ENCODE measurements at places on chromosomes 5 and 9. TPM values are rescaled to one million over a fixed set of nuclear protein-coding genes. Genes with fewer than 3 reads are reported as not detected.

The ZNF618 gene
- 1.3 TPM for total RNA-seq

The ZDHHC12 gene
- total RNA-seq = 27.4 TPM

The PTGDS gene
- total RNA-seq = 0.26 TPM

DNA sequence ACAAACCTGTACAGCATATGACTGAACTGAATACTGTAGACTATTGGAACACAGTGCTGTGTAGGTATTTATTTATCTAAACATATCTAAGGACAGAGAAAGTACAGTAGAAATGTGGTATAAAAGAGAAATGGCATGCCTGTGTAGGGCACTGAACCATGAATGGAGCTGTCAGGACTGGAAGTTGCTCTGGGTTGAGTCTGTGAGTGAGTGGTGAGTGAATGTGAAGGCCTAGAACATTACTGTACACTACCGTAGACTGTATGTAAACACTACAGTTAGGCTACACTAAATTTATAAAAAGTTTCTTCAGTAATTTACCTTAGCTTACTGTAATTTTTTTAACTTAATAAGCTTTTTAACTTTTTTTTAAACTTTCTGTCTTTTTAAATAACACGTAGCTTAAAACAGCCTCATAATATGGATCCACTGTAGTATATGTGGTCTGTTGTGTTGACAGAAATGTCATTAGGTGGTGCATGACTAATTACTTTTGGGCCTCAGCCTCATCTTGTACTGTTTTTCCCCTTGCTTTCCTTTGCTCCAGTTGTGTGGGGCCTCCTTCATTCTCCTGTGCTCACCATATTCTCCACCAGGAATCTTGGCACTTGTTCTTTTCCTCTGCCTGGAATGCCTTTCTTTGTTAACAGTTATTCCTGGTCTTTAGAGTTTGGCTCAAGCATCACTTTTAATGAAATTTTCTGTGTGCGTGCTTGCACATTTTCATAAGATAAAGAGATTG, 8.8 kb downstream of the SPIN1 start:
- DNase-seq = no peak

- no peak for DNase-seq
Observed at GRCh38 chr5:97281257-97281656, 98.2 kb upstream of the RIOK2 start.

GRCh38 chr9:128341435-128341849, 1.1 kb downstream of the SLC27A4 start:
- DNase-seq = peak; percentile 78

DNA sequence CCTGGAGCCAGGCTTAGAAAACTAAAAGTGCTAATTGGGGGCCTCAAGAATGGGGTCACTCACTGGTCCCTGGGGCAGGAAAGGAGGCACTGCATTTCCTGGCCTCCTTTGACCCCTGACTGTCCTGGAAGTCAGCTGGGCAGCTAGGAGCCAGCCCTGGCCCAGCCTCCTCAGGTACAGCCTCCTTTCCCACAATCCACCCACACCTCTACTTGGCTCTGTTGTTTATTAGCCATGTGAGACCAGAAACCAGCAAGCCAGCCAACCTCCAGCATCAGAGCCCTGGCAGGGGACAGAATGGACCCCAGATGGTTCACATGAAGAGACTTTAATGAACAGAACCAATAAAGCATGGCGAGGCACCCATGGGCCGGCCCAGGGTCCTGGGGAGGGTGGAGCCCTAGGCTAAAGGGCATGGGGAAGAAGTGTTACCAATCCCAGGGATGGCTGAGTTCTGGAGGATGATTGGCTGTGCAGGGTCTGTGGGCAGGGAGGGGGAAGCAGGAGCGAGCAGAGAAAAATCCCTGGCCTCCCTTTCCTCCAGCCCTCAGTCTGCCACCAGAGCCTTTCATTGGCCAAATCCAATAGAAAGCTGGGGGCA, 55.3 kb upstream of the ANGPTL2 start:
- DNase-seq = no peak

DNA sequence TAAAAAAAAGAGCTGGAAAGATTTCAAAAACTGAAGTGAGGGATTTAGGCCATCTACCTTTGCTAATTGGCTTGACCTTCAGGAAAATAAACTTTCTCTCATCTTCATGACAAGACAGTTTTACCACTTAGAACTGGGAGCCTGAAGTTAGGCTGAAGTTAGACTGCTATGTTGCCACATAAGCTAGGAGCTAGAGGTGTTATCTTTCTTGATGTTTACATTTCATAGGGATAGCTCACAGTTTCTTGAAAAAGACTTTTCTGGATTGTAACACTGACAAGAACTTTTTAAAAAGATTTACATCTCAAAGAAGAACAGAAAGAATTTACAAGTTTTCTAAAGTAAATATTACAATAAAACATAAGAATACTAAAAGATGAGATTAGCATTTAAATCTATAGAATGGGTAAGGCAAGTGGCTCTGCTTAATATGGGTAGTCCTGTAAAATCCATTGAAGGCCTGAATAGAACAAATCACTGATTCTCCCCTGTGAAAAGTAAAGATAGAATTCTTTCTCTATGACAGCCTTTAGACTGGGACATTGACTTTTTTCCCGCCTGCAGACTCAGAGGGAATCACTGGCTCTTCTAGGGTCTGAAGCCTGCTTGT, 1665.4 kb upstream of the CDH9 start:
- DNase-seq = peak; percentile 7

DNA sequence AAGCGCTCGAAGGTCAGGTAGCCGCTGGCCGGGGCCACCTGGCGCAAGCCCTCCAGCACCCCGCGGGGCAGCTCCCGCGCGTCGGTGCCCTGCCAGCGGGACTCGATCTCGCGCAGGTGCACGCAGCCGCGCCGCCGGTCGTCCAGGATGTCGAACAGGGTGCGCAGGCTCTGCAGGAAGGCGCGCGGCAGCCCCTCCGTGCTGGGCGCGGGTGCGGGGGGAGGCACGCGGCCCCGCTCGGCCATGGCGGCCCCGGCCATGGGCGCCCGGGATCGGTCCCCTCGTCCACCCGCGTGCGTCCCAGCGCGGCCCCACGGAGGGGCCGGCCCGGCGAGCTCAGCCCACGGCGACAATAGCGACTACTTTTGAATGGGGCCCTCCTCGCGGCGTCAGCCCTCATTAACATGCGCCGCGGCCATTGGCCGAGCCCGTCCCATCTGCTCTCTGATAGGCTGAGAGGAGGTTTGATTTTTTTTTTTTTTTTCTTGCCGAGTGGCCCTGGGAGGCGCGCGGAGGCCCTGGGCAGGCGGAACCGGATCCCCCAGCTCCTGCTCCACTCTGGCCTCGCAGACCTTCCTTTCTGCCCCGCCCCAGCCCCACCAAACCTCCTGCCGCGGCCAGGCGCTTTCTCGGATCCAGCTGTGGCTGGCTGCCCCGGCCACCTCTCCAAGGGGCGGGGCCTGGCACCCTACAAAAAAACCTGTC, at the start of gene SAPCD2:
TSS of gene SAPCD2 (minus strand) at position 357 of the 705 bp plus-strand sequence. CDS start at position 260, 97 bp downstream.
- DNase-seq = peak; percentile 77
